Hindlimb muscle (tissue), 1 donor: ENCODE measurements at places on chromosomes 2 and 18. TPM values are rescaled to one million over a fixed set of nuclear protein-coding genes. Genes with fewer than 3 reads are reported as not detected.

DNA sequence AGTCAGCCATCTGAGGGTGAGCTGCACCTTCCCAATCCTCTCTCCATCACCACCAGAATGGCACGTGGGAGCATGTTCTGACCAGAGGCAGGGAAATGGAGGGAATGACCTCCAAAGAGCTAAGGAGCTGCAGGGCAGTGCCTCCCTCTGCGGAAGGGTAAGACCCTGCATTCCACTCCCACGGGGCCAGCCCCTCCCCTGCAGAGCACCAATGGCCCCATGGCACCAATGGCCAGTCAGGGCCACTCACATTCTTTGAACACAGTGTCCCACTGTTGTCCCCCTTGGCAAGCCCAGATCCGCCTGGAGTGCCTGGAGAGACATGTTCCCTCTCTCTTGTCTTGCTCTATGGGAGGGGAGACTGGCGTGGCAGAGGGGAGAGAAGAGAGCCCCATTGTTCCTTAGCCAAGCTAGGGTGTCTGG lies 164.4 kb downstream of the TNS1 start:
- no peak for DNase-seq

- DNase-seq: no peak
Observed at GRCh38 chr2:133194362-133194655, 374.0 kb downstream of the NCKAP5 start.

GRCh38 chr2:105451571-105452166 lies 52.8 kb upstream of the FHL2 start:
- DNase-seq: no peak

- DNase-seq: peak; percentile 58
Observed at GRCh38 chr2:66438891-66439811, 4.2 kb downstream of the MEIS1 start.

DNA sequence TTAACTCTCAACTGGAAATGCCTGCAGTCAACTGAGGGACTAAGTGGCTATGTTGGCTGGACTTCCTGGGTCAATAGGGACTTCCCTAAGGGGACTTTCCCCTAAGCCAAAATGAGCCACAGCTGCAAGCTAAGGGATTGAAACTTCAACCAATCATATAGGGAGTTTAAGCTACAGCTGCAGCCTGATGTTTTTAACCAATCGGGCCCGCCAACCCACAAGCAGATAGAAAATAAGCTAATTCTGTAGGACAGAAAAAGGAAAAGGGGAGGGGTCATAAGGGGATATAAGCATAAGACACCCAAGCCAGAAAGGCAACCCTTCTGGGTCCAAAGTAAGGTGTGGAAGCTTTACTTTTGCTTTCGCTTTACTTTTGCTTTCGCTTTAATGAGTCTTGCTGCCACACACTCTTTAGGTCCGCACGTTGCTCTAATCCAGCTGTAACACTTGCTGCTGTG lies 927.5 kb downstream of the ERBB4 start:
- no peak for DNase-seq

DNA sequence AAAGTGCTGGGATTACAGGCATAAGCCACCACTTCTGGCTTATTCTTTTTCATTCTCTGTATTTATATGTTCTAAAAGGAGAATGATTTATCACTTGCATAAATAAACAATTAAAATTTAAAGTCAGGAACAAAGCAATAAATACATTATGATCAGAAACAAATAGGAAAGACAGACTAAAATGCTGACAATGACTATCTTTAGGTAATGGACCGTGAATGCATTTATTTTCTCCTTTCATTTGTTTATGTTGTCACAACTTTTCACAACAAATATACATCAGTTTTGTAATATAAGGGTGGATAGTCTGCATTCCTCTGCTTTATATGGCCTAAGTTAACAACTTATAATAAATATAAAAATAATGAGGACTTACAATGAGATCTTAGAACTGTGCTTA lies 199.2 kb upstream of the EPHA4 start:
- DNase-seq: no peak

DNA sequence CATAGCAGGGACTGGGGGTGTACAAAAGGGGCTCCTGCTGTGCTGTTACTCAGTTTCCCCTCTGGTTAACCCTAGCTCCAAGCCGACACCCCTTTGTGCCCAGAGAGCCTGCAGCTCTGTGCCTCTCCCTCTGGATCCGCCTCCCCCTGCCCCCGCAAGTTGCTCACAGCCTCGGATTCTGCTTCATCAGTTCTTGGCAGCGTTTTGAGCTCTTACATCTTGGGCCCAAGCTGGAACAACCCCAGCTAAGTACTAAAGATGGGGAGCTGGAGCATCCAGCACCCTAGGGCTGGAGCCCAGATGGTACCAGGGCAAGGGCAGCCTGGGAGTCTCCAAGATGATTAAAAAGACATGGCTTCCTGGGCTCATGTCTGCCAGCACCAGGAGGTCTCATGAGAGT lies 40.7 kb downstream of the POMC start:
- DNase-seq: no peak

GRCh38 chr2:100038011-100038410 lies 104.4 kb downstream of the AFF3 start:
- DNase-seq: no peak

- DNase-seq: no peak
Observed at GRCh38 chr2:120559401-120559800, 176.3 kb upstream of the GLI2 start.

The C2orf81 gene
- polyA plus RNA-seq: 2.7 TPM

The FAM237A gene
- polyA plus RNA-seq: not detected
